ENCODE measurements at places on chromosomes 7 and 10. TPM values are rescaled to one million over a fixed set of nuclear protein-coding genes. Genes with fewer than 3 reads are reported as not detected.
A peak's percentile ranks its signal among the peaks of the same experiment; 100 is the strongest.

The PNLIPRP3 gene
- total RNA-seq = not detected

The PDE1C gene
- 27.6 TPM for total RNA-seq

The SLC26A4 gene
- 0.50 TPM for total RNA-seq

The DYDC2 gene
- not detected for total RNA-seq

DNA sequence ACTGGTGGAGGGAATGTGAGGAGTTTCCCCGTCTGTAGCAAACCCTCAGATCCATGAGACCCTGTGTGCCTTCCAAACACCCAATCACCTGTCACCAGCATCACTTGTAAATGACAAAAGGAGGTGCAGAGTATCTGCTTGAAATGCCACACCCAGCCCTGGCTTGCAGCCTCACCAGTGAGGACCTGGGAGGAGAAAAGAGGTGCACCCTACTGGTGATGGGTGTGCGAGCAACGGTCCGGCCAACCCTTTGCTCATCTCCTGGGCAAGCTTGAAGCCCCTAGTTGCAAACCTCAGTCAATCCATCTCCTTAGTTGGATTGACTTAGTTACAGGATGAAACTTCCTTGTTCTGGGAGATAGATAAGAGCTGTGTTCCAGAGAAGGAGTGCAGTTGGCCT, 62.4 kb upstream of the WAPL start:
- DNase-seq = no peak
- no peaks in the 10 kb centered on the region for H3K36me3 ChIP-seq
- H3K4me3 ChIP-seq = no peak overlapping the region

DNA sequence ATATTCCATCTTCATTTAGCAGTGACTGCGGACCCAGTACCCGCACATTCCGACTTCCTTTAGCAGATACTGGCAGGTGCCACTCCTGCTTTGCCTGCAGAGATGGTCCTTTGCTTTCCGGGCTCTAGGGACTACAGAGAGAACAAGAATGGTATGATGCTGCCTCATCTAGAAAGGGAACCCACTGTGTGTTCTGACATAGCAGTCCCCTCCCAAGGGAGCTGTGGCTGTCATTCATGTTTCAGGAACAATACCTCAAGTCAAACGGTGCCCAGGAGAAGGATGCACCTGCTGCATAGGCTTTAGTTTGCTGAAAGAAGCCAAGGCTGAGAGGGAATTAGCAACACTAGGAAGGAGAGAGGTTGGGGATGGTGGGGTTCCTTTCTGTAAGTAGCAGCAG, 15.9 kb upstream of the TMEM72 start:
- peaks cover 2% of the 10 kb centered on the region for H3K27me3 ChIP-seq
- DNase-seq = no peak
- H3K36me3 ChIP-seq = no peaks in the 10 kb centered on the region

DNA sequence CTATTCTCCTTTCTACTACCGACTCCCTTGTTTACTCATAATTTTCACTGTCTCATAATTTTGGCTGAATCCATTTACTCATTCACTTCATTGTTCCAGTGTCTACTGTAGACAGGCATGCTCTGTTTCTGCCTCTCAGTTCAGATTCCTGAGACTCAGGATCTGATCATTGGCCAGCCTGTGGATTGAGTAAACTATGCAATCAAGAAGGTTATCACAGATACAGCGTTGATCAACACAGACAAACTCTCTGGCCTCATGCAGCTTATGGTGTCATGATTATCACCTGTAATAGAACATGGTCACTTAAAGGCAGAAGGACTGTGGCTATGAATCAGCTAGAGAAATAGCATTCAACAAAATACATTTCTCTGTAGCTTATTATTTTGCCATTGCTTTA, 86.0 kb downstream of the SEMA3E start:
- H3K27ac ChIP-seq = no peak overlapping the region
- no peaks in the 10 kb centered on the region for H3K36me3 ChIP-seq

DNA sequence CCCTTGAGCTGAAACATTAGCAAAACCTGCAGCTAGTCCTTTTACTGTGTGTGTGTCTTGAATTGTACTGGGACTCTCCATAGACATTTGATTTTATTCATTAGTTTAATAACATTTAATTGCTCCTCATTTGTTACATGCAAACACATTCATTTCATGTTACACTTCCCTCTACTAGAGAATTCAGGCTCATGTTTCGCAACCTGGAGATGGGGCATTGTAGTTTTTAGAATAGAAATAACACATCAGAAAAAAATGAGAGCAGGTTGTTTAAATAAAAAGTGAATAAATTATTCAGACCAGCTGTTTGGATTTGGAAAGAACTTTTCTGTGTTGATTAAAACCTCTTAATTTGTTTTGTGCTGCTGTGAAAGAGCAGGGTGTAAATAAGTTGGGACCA, 243.9 kb downstream of the ETV1 start:
- no peak overlapping the region for H3K4me3 ChIP-seq
- H3K27me3 ChIP-seq = no peaks in the 10 kb centered on the region
- H3K4me1 ChIP-seq = no peaks in the 10 kb centered on the region
- no peak for DNase-seq
- no peak overlapping the region for H3K27ac ChIP-seq

DNA sequence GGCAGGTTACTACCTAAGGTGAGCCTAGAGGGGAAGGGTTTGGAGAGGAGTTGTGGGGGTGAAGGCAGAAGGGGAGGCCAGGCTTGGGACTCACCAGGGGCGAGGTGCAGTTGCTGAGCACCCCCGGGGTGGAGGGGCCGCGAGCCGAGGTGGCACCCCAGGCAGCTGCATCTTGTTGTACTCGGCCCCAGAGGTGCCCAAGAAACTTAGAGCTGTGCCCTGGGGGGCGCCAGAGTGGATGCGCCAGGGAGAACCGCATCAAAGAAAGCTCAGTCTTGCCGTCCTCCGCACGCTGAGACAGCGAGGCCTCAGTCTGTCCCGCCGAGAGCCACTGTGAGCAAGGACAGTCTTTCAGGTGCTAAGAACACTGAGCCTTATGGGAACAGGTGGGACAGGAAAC, 7.4 kb downstream of the ATG9B start:
- H3K4me1 ChIP-seq = peaks cover 4% of the 10 kb centered on the region
- no peak overlapping the region for H3K4me3 ChIP-seq
- no peak overlapping the region for H3K27ac ChIP-seq
- no peaks in the 10 kb centered on the region for H3K36me3 ChIP-seq

GRCh38 chr7:150967349-150967748, 10.8 kb downstream of the KCNH2 start:
- peaks cover 2% of the 10 kb centered on the region for H3K4me1 ChIP-seq
- H3K4me3 ChIP-seq = no peak overlapping the region
- H3K27ac ChIP-seq = no peak overlapping the region
- no peaks in the 10 kb centered on the region for H3K36me3 ChIP-seq

GRCh38 chr10:4024516-4025245, 239.7 kb upstream of the KLF6 start:
- H3K36me3 ChIP-seq = no peaks in the 10 kb centered on the region
- DNase-seq = no peak
- no peak overlapping the region for H3K27ac ChIP-seq
- H3K4me1 ChIP-seq = peaks cover 6% of the 10 kb centered on the region
- H3K4me3 ChIP-seq = no peak overlapping the region

DNA sequence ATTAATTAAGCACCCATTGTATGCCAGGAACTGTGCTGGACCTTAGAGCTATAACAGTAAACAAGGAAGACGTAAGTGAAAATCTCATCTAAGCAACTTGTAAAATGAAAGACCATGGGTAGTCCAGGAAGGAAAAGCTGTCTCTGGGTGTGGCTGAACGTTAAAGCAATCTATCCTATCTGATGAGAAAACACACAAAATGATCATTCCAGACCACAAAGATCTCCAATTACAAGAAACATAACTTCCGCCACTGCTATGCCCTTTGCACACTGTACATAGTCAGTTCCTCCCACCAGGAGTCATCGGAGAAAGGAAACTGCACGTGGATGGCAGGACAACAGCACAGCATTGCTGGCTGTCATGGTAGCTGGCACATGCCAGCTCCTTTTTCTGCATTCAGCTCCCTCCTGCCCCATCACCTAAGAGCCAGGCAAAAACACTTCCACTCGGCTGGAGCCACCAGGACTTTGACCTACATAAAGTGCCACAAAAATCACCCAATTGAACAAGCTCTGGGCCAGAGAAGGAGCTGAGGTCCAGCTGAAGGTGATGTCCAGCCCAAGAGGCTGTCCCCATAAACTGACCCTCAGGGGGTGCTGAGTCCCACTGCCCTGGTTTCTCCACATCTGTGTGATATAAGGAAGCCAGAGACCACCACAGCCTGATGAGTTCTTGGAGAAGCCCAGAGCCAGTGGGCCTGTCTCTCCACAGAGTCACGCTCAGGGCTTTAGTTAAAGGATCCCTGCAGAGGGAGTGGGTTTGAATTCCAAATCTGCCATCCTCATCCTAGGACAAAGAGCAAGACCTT, 56.4 kb downstream of the STEAP1B start:
- no peaks in the 10 kb centered on the region for H3K27me3 ChIP-seq
- no peaks in the 10 kb centered on the region for H3K4me1 ChIP-seq
- no peak overlapping the region for H3K4me3 ChIP-seq

GRCh38 chr7:97064972-97065587, 40.4 kb upstream of the DLX5 start:
- no peak overlapping the region for H3K4me3 ChIP-seq
- peak; percentile 64 for DNase-seq
- H3K36me3 ChIP-seq = no peaks in the 10 kb centered on the region

- peaks cover 2% of the 10 kb centered on the region for H3K36me3 ChIP-seq
- H3K27me3 ChIP-seq = no peaks in the 10 kb centered on the region
- DNase-seq = no peak
- H3K4me1 ChIP-seq = no peaks in the 10 kb centered on the region
- no peak overlapping the region for H3K27ac ChIP-seq
Observed at GRCh38 chr10:29730969-29731368, 96.2 kb upstream of the SVIL start.

- peaks cover 6% of the 10 kb centered on the region for H3K4me1 ChIP-seq
- no peaks in the 10 kb centered on the region for H3K27me3 ChIP-seq
- no peak overlapping the region for H3K27ac ChIP-seq
Observed at GRCh38 chr10:133274751-133275683, 1.7 kb downstream of the ADAM8 start.

DNA sequence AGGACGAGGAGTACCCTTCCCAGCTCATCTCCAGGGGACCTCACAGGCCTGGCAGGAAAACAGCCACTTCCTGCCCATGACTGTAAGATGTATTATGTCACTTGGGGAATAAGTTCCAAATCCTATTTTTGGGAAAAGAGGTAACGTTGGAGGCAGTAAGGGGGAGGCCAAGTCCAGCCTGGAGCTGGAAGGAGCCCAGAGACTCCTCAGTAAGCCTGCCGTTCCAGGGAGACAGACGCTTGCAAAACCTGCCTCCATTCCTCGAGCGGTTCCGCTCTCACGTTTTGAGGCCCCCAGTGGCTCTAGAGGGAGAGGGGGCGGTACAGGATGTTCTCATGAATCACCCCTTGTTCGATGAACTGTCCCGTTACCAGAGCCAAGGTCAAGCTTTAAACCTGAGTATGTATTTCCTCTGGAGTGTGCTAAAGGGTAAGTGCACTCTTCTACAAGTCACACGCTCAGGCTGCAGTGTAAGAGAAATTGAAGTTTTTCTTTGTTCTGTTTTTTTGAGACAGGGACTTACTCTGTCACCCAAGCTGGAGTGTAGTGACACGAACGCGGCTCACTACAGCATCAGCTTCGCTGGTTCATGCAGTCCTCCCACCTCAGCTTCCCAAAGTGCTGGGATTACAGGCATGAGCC, 45.5 kb upstream of the CYTH3 start:
- DNase-seq = peak; percentile 64
- no peaks in the 10 kb centered on the region for H3K36me3 ChIP-seq
- no peaks in the 10 kb centered on the region for H3K27me3 ChIP-seq

- H3K36me3 ChIP-seq = peaks cover 3% of the 10 kb centered on the region
- peak overlapping the region; percentile 81 for H3K27ac ChIP-seq
- no peaks in the 10 kb centered on the region for H3K27me3 ChIP-seq
- H3K4me1 ChIP-seq = peaks cover 8% of the 10 kb centered on the region
- H3K4me3 ChIP-seq = no peak overlapping the region
- no peak for DNase-seq
Observed at GRCh38 chr7:151591866-151592265, 72.2 kb upstream of the RHEB start.

DNA sequence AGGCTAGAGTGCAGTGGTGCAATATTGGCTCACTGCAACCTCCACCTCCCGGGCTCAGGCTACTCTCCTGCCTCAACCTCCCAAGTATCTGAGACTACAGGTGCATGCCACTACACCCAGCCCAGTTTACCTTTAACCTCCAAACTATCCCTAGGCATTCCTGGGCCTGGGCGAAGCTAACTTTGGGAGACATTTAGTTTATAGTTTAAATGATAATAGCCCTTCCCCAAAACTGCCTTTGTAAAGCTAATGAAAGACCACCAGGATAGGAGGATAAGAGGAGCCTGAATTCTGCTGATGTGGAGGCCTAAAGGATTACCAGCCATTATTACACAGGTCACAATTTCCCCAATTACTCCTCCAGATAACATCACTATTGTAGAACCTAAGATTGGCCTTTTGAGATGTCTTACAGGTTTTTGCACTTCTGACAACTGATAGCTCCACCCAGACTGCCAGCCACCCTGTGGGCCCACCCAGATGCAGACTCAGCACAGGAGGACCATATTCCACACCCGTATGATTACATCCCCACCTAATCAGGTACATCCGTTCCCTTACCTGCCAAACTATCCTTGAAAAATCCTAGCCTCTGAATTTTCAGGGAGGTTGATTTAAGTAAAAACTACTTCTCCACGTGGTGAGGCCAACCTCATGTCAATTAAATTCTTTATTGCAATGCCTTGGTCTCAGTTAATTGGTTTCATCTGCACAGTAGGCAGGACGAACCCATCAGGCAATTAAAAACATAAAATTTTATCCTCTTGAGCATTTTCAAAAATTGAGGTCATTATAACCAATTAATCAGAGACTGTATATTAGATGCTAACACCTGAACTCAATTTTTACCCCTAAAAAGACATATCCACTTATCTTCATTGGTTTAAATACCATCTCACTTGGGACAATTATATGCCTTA, 62.3 kb upstream of the TMEM254 start:
- no peak overlapping the region for H3K27ac ChIP-seq
- no peak for DNase-seq
- no peaks in the 10 kb centered on the region for H3K36me3 ChIP-seq
- no peaks in the 10 kb centered on the region for H3K27me3 ChIP-seq
- no peaks in the 10 kb centered on the region for H3K4me1 ChIP-seq

GRCh38 chr10:71443676-71444075, 47.0 kb downstream of the CDH23 start:
- H3K36me3 ChIP-seq = no peaks in the 10 kb centered on the region
- peaks cover 2% of the 10 kb centered on the region for H3K27me3 ChIP-seq
- H3K4me3 ChIP-seq = no peak overlapping the region
- no peak overlapping the region for H3K27ac ChIP-seq
- DNase-seq = no peak
- H3K4me1 ChIP-seq = no peaks in the 10 kb centered on the region

- H3K27me3 ChIP-seq = no peaks in the 10 kb centered on the region
- H3K4me1 ChIP-seq = no peaks in the 10 kb centered on the region
- no peaks in the 10 kb centered on the region for H3K36me3 ChIP-seq
- no peak overlapping the region for H3K4me3 ChIP-seq
- H3K27ac ChIP-seq = no peak overlapping the region
- DNase-seq = no peak
Observed at GRCh38 chr10:109103278-109103677, 820.0 kb downstream of the XPNPEP1 start.

DNA sequence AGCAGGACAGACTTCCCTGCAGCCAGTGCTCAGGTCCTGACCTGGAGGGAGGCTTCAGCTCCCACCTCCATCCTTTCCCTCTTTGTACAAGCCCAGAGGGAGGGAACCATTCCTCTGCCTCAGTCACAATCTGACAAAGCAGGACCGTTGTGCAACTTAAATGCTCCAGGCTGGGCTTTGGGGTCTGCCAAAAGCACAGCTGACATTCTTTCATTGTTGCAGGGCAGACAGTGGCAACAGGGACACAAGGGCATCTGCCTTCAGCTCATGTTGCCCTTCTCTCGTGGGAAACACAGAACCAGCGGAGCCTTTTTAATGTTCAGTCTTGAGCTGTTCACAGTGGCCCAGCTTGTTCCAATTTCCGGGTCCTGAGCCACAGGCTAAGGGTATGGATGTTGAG, 155.7 kb upstream of the TNS3 start:
- DNase-seq = no peak
- peaks cover 3% of the 10 kb centered on the region for H3K27me3 ChIP-seq
- H3K4me3 ChIP-seq = no peak overlapping the region
